ENCODE measurements at places on chromosomes 5 and 9.

DNA sequence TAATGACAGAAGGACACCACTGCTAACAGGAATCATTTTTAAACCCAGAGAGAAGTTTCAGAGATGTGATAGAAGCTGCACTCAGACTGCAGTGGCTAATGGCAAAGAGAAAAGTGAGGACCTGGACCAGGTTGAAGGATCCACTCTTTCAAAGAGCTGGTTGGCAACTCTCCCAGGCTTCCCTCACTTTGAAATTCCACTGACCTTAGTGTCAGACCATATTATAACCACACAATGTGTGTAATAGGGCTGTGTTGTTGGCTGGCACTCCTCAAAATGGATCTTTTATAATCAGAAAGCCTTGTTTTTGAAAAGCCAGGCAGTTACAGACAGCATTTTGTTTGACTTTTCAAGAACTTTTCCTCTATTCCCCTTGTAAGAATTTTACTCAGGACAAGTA, 280.7 kb downstream of the PRELID2 start:
- DNase-seq: no peak

GRCh38 chr5:112885001-112885400, 23.9 kb downstream of the SRP19 start:
- no peak for DNase-seq

DNA sequence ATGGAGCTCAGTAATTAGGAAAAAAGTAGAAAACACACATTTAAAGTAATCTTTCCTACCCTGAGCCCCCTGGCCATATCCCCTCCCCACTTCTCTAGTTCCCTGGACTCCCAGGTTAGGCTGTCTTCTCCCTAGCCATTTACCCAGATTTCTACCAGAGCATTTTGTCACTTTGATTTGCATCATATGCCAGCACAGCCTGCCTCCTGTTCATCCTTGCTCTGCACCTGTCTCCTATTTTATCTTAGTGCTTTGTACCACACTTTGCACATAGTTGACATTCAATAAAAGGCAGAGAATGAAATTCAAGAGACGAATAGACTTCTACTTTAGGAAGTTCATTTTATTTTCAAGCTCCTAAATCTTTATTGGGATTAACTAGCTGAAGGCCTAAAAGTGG, 344.5 kb downstream of the EBF1 start:
- DNase-seq: no peak

DNA sequence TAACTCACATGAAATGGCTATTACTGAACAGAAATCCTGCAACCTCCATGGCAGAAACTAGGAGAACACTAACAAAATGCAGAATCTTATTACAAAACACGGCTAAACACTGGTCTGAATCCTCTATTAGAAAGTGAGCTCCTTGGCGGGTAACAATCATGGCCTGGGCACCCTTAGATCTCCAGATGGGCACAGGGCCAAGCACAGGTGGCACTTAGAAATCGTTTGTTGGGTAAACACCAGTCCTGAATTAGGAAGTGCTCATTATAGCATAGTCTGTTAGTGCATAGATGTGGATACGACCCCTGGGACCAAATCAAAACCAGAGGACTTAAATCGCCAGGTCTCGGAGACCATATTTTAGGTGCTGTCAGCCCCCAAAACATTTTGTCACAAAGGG, 14.4 kb downstream of the VDAC1 start:
- no peak for DNase-seq

DNA sequence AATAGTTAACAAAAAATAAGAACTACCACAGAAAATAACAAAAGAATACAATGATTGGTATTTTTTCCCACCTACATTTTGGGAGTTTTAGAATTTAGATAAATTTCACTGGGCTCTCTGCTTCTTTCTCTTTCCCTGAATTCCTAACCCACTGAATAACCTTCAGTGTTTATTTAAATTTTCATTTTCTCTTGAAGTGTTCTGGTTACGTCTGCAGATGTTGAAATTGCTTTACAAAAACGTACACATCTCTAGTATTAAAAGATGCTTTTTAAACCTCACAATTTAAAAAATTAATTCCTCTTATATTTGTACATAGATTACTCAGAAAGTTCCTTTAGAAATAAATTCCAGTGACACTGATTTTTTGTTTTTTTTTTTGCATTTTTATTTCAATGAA, 158.7 kb upstream of the TUT7 start:
- DNase-seq: no peak

GRCh38 chr9:109683521-109683920, 96.5 kb upstream of the PALM2AKAP2 start:
- no peak for DNase-seq

DNA sequence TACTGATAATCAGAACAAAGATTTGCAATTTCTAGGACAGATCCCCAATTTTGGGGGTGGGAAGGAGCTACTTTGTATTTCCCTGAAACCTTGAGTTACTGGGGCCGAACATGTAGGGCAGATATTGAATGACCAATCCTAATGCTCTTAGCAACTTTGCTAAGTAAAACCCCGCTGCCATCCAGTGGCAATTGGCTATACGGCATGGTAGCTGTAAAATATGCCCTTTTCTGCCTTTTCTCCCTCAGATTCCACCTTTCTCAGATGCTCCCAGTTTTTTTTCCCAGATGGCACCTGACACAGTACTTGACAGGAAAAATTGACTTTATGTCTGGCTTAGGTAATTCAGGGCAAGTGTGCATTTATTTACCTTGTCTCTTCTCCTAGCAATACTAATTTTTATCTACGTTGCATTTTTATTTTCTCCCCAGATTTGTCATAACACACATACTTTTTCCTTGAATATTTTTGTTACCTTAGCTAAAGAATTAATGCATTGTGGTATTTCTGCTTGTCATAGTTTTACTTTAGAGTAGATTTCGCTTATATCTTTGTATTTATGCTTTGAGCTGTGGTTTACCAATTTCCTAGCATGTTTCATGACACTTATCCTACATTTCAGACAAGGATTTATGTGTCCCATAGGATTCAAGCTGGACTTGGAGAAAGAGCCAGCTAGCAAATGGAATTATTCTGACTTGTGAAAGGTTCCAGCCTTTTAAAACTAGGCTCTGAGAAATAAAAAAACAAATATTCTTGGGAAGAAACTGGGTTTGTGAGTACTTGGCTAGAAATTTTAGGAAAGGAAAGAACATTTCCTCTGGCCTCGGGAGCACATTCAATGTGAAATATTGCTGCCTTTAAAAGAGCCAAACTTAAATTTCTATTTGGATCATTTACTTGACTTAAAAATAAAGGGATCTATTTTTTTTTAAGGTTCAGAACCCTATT, 37.4 kb downstream of the PIK3R1 start:
- no peak for DNase-seq

DNA sequence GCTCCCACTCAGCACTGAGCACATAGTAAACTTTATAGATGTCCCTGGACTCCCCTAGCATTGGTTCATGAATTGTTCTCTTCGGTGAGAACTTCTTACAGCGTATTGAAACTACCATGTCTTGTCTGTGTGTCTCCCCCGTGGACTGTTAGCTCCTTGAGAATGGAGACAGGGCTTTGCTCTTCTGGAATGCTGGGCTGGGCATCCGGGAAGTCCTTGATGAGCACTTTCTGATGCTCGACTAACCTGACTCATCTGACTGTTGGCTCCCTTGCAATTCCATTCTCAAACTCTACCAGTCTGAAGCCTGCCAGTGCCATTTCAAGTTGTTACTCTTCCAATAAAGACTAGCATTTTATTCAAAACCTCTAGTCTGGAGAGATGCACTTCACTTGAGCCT, 15.0 kb upstream of the PFDN1 start:
- no peak for DNase-seq

DNA sequence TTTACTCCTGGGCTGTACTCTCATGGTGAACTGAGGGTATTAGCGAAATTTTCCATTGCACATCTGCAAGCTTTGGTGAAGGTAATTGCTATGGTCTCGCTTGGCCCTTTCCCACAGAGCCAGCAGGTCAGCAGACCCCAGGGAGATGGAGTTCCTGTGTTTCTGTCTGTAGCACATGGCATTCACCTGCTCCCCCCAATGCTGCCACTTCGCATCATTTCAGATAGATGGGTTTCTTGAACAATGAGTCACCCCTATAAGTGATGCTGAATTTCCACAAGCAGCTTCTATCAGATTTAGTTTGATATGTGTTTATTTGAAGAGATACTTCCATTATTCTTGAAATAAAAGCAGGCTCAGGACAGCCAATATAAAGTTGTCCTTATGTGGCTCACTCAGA, 117.8 kb downstream of the ERCC6L2 start:
- no peak for DNase-seq

GRCh38 chr5:149581192-149581861, at the start of gene ARHGEF37:
Gene ARHGEF37 (plus strand): TSS chr5:149581498. CDS start chr5:149597770, 16,272 bp downstream.
- peak; percentile 29 for DNase-seq

DNA sequence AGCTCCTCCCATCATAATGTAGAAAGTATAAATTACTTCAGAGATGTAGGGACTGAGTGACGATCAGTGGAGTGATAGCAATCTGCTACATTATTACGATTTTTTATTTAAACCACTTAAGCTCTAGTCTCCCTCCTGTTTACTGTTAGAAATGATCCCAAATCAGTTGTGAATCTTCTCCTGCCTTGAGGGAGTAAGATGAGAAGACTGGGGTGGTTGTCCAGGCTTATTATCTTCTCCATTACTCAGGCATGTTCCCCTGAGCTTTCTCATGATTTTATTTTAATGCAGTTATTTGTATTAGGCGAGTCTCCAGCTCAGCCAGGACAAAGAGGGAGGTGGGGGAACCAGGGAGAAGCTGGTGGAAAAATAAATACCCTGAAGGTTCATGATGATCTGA, 48.2 kb upstream of the CTNNA1 start:
- no peak for DNase-seq

- no peak for DNase-seq
These were observed 14.6 kb downstream of the USP20 start for GRCh38 chr9:129849901-129850300.

DNA sequence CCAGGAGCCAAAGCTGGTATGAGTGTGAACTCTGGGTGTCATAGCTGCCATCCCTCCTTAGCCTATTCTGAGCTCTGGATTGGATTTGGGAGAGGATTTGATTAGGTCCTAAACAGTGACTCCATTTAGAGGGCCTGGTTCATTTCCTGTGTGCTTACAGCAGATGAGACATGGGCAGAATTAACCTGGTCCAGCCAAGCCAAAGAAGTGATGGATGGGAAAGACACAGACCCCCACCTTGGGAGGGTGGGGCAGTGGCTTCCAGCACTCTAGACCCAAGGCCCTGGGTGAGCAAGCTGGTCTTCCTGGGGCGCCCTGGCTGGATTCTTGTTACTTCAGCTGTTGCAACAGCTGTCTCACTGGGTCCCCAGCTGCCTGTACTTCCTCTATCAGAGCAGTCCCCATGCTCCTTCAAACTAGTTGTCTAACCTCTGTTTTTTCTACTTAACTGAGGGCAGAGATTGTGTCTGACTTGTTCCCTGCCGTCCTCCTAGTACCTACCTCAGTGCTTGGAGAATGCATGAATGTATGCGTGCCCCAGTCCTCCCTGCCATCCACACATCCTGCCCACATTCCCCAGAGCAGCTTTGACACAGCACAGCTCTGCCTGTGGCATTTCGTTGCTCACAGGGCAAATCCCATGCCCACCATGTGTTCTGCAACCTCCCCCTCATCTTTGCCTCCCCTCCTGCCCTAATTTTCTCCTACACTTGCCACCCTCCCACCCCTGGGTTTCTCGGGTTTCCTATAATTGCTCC, 115.9 kb downstream of the RGS3 start:
- DNase-seq: no peak

DNA sequence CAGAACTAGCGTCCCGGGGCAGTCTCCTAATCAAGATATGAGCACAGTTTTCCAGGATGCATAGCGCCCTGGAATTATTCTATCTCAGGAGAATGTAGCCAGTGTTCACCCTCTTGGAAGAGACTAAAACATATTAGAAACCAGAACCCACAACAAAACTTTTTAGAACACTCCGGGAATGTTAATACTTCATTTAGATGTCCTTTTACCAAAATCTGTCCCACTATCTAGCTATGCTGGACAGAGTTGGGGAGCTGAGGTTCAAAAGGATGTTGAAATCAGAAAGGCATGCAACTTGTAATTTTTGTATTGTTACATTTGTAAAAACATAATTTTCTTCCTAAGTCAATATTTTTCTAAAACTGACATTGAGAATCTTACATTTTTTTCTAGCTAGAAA, 386.5 kb upstream of the RFX3 start:
- DNase-seq: no peak

DNA sequence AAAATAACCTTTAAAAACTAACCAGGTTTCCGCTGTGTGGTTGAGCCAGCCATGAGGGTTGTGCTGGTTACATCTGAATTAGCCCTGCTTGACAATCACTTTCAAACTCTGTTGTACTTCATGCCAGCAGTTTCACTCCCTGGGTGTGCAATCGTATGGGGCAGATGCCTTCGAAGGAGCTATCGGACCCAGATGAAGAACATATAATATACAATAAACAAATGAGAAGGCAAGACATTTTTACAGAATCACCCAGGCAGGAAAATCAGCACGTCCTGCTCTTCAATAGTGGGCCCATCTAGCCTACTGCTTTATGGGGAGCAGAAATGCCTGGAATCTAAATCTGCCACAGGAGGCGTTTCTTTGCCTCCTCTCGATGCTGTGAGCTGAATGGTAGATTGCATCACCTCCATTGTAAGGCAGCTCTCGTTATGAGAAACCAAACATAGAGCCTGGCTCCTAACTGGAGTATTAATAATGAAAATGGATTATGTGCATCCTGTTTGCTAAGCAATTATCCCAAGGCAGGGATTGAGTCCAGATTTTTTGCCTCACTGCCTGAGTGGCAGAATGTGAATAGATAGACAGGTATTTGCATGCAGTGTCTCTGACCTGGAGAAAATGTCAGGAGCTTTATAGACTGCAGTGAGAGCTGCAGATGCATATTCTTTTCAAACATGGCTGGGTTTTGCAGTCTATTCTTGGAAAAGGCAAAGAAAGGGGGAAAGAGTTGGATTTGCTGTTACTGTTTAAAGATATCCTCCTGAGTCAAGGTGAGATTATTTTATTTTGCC, 143.3 kb upstream of the SMARCA2 start:
- no peak for DNase-seq

GRCh38 chr5:82290908-82291307, 12.8 kb upstream of the RPS23 start:
- no peak for DNase-seq

DNA sequence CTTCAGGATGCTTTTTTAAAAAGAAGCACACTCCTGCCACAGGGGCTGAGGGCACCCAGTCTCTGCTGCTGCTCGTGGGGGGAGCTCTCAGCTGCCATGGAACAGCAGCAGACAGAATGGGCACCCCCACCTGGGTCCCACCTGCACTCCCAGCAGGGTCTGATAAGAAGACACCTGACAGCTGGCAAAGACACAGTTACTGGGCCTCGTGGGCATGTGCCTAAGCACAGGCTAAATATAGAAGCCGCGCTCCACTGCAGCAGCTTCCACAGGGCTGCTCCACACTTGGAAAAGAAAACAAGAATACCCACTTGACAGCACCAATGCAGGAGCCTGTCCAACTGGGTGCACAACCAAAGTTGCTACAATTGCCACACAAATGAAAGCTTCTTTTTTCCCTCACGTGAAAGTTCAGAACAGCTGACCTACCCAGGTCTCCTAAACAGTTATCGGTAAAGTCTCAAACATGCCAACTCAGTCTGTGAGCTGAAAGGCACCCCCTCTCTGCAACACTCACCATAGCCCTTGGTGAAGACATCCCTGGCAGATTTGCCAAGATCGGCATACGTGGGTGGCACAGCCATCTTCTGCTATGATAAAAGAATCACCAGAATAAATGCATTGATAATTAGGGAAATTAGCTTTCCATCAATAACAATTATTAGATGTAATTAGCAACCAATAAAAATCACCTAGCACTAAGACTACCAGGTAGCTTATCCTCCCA, 12.2 kb downstream of the VDAC1 start:
- no peak for DNase-seq

- no peak for DNase-seq
These were observed 51.0 kb downstream of the IARS1 start for GRCh38 chr9:92242260-92243136.

- no peak for DNase-seq
These were observed 409.7 kb downstream of the ADGRV1 start for GRCh38 chr5:90968319-90968718.
